CD4-positive, alpha-beta T cell (primary cell): ENCODE measurements at places on chromosomes 5 and 9.

- H3K27ac ChIP-seq = peak overlapping the region; percentile 98
- no peaks in the 10 kb centered on the region for H3K27me3 ChIP-seq
- H3K36me3 ChIP-seq = no peaks in the 10 kb centered on the region
- no peak for DNase-seq
- H3K4me1 ChIP-seq = peaks cover 58% of the 10 kb centered on the region
- no peak overlapping the region for H3K4me3 ChIP-seq
These were observed 38.9 kb downstream of the SLC22A5 start for GRCh38 chr5:132408456-132408855.

DNA sequence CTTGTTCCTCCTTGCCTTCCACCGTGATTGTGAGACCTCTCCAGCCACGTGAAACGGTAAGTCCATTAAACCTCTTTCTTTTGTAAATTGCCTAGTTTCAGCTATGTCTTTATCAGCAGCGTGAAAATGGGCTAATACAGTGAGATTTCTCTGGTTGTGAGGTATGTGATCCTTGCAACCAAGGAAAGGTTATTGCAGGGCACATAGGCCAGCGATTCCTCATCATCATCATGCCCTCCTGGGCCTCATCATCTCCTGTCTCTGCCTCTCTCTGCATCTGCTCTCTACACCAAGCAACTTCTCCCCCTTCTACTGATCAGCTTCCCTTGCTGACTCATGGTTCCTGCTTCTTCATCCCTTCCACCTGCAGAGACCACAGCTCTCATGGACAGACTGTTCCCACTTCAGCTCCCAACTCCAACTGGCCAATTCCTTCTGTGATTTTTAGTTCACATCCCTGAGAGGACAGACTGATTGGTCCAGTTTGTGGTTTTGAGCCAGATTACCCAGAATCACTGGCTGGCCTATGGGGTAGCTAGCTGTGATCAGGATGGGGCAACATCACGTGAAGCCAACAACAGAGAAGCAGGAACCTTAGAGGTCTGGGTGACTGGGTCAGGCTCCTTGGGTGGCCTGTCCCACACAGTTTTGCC, 53.1 kb downstream of the LIX1 start:
- H3K27ac ChIP-seq = no peak overlapping the region
- DNase-seq = no peak
- no peaks in the 10 kb centered on the region for H3K4me1 ChIP-seq
- H3K27me3 ChIP-seq = no peaks in the 10 kb centered on the region

DNA sequence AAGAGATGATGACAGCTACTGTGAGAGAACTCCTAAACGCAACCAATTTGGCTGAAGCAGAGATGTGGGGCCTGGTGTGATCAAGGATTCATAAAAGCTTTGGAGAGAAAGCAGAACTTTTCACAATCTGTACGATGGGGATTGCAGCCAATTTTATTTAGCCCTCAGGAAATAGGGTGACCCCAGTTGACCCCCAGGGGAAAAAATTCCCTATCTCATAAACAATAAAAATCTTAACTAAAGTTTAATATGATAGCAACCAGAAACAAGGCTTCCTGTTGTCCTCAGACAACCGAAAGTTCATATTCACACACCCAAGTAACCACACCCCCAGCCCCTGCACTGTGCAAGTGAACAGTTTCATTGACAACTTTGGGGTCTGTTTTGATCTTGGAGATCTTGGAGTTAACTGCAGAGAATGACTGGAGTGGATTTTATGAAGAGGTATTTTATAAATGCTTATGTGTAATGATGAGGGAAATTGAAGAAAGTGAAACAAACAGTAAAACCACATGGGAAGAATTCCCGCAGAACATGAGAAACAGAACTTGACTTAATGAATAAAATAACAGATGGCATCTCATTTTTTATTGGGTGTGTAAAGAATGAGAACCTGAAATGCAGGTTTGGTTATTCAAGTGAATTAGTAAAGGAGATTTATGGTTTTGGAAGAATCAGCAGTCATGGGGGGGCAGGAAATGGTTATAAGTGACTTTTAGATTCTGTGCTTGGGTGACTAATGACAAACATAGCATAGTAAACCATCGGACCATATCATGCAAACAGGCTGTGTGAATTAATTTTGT, 94.5 kb downstream of the PDE4D start:
- peaks cover 4% of the 10 kb centered on the region for H3K27me3 ChIP-seq
- H3K4me3 ChIP-seq = no peak overlapping the region
- no peak for DNase-seq
- no peaks in the 10 kb centered on the region for H3K4me1 ChIP-seq
- no peaks in the 10 kb centered on the region for H3K36me3 ChIP-seq

DNA sequence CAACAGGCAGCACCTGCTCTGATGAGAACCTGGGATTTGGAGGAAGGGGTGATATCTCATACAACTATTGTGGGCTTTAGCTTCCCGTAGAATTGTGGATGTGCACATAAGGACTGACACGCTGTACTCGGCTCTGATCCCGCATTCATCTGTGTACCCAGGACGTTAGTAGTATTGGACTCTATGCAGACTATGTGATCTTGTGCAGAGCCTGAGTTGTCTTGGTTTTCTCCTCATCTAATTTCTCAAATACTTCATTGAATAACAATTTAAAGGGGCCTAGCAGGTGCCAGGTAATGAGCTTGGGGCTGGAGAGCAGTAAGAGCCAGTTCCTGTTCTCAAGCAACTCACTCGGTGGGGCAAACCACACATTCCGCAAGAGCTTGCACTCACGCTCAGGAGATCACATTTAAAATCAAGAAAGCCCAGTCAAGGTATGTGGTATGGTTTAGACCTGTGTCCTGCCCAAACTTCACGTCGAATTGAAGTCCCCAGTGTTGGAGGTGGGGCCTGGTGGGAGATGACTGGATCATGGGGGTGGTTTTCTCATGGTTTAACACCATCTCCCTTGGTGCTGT, 14.8 kb downstream of the C5orf15 start:
- H3K4me1 ChIP-seq = no peaks in the 10 kb centered on the region
- H3K27me3 ChIP-seq = no peaks in the 10 kb centered on the region
- H3K36me3 ChIP-seq = peaks cover 29% of the 10 kb centered on the region
- no peak overlapping the region for H3K4me3 ChIP-seq
- no peak overlapping the region for H3K27ac ChIP-seq
- no peak for DNase-seq

DNA sequence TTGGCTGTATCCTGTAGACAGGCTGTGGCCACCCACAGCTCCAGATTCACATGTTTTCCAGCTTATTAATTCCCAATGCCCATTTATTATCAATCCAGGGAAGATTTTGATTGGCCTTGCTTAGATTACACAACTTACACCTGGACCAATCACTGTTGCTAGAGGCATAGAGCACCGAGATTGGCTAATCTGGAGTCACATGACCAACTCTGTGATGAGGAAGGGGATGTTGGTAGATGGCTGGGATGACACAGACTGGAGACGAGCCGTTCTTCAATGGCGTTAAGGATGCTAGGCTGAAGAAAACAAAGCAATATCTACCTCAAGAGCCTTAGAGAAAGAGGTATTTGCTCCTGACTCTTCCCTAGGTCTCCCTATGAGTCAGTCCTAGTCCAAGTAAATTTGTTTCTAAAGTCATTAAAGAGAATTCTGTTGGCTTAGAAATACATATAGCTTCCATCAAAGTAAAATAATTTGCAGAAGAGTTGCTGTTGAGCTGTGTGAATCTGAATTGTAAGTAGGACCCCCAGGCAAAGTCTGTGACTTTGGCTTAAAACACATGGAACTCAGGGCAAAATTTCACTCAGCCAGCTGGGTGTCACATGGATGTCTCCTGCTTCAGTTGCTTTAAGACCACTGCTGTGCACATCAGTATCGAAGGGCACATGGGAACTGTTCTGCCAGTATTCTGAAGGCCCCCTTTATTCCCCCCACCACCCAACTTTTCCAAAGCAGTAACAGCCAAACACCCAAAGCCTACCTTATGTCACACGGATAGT, 326.4 kb upstream of the KLF4 start:
- no peaks in the 10 kb centered on the region for H3K4me1 ChIP-seq
- H3K36me3 ChIP-seq = no peaks in the 10 kb centered on the region

DNA sequence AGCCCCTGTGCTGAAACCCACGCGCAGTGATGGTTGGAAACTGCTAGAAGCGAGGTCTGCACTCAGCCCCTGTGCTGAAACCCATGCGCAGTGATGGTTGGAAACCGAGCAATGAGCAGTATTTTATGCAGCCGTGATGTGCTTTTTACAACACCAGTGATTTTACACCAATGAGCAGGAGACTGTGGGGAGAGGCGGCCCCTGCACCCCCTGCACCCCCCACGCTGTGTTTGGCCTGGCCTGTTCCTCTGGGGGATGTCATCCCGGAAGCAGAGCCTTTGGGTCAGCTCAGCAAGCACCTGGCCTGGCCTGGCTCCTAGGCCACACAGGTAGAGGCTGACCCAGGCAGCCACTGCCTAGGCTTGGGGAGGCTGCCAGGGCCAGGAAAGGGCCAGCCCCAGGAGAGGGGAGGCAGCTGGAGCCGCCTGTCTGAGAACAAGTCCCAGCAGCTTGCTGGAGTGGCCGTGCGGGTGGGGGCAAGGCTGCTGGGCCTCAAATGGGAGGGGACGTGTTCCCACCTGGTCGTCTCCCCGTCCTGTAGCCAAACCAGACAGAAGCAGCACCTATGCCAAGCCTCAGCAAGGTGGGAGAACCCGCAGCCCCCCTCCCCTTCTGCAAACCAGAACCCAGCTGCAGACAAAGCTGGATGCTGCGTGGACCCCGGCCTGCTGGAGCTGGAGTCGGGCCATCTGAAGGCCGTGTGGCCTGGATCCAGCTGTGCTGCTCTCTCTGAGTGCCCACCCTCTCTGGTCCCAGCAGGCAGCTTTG, 46.8 kb downstream of the DBH start:
- peaks cover 8% of the 10 kb centered on the region for H3K36me3 ChIP-seq
- no peak for DNase-seq

- H3K27me3 ChIP-seq = no peaks in the 10 kb centered on the region
- no peak overlapping the region for H3K27ac ChIP-seq
- no peak for DNase-seq
- no peaks in the 10 kb centered on the region for H3K4me1 ChIP-seq
These were observed 255.8 kb upstream of the PUM3 start for GRCh38 chr9:3099646-3100045.

- H3K4me1 ChIP-seq = no peaks in the 10 kb centered on the region
- no peak overlapping the region for H3K4me3 ChIP-seq
- no peaks in the 10 kb centered on the region for H3K36me3 ChIP-seq
These were observed 261.8 kb downstream of the ASTN2 start for GRCh38 chr9:117153021-117153420.

GRCh38 chr9:108634204-108634603, 221.6 kb downstream of the ACTL7B start:
- no peak overlapping the region for H3K4me3 ChIP-seq
- no peaks in the 10 kb centered on the region for H3K4me1 ChIP-seq
- DNase-seq = no peak

GRCh38 chr9:91942201-91942600, 7.8 kb downstream of the ROR2 start:
- no peak overlapping the region for H3K4me3 ChIP-seq
- peaks cover 4% of the 10 kb centered on the region for H3K27me3 ChIP-seq
- H3K36me3 ChIP-seq = no peaks in the 10 kb centered on the region
- no peak overlapping the region for H3K27ac ChIP-seq

DNA sequence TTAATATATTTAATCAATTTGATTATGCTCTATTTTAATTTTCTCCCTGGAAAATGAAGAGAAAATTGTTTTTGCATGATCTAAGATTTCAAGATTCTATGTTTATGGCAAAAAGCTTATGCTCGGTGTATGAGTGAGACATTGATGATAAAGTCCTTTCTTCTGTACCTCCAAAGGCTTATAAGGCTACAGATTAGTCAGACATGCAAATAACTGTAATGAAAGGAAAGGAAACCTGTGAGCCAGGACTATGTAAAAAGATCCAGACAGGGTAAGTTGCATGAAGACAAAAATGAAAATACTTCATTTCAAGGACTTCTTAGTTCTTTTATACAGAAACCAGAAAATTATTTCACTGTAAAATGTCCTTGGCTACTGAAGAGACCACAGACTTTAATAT, 52.2 kb upstream of the EDIL3 start:
- H3K4me3 ChIP-seq = no peak overlapping the region
- no peak overlapping the region for H3K27ac ChIP-seq
- no peaks in the 10 kb centered on the region for H3K4me1 ChIP-seq
- no peaks in the 10 kb centered on the region for H3K36me3 ChIP-seq

DNA sequence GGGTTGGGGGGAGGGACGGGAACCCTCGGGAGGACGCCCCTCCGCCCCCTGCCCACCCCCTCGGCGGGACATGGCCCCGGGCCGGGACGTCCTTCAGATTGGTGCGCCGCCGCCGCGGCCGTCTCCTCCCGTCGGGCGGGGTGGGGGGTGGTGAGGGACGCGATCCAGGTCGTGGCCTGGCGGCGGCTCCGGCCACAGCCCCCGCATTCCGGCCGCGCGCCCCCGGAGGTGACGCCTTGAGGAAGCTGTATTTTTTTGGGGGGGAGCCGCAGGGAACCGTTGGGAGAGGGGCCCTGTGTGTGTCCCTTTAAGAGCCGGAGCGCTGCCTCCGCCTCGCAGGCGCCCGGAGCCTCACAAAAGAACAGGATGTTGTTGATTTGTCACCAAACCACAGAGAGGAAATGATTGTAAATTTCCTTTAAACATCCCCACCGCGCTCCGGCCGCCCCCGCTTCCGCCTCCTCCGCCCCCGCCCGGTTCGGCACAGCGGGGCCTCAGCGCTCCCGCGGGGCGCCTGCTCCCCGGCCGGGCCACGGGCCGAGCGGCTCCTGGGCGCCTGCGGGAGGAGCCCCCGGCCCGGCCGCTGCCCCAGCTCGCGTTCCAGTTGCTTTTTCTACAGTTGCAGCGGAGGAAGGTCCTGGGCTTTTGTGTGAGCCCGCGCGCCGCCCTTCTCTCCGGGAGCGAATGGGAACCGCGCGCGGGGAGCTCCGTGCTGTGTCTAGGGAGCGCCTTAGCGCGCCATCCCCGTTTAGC, 32.1 kb upstream of the SPRY4 start:
- peak; percentile 94 for DNase-seq
- peaks cover 42% of the 10 kb centered on the region for H3K4me1 ChIP-seq
- no peaks in the 10 kb centered on the region for H3K27me3 ChIP-seq
- H3K36me3 ChIP-seq = no peaks in the 10 kb centered on the region
- peak overlapping the region; percentile 65 for H3K4me3 ChIP-seq
- H3K27ac ChIP-seq = no peak overlapping the region

DNA sequence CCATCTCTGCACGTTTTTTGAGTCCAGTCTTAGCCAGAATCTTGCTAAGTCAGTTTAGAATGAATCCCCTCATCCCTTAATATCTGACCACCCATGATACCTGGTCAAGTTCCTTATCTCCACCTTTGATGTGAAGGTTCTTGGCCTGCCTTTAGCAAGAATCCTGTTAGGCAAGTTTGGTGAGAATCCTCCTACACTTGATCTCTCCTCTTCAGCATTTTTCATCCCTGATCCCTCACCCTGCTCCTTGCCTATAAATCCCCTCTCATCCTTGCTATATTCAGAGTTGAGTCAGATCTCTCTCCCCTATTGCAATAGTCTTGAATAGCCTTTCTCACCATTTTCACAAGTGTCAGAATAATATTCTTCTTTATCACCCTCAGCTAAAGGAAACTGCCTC, 31.0 kb downstream of the SMIM23 start:
- DNase-seq = no peak
- no peaks in the 10 kb centered on the region for H3K4me1 ChIP-seq
- H3K27me3 ChIP-seq = no peaks in the 10 kb centered on the region
- H3K36me3 ChIP-seq = no peaks in the 10 kb centered on the region
- H3K4me3 ChIP-seq = no peak overlapping the region
